ENCODE measurements at places on chromosomes 4 and X.

DNA sequence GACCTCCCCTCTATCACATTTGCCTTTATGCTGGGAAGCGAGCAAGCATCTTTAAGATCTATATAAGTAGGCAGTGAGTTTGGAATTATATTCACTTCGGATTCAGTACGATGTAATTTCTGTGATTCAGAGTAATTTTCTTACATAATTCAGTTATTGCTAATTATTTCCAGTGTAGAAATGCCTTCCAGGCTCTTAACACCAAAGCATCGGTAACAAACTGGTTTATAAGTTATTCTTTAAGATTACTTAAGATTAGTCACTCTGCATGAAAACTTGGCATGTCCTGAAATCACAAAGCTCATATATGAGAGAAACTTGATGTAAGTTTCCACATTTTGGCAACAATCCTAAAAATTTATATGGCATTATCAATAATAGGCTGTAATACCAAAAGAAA, 120.8 kb downstream of the ADAMTS3 start:
- no peak for DNase-seq

- DNase-seq: no peak
These were observed 6.3 kb upstream of the TAB3 start for GRCh38 chrX:30895370-30895769.

DNA sequence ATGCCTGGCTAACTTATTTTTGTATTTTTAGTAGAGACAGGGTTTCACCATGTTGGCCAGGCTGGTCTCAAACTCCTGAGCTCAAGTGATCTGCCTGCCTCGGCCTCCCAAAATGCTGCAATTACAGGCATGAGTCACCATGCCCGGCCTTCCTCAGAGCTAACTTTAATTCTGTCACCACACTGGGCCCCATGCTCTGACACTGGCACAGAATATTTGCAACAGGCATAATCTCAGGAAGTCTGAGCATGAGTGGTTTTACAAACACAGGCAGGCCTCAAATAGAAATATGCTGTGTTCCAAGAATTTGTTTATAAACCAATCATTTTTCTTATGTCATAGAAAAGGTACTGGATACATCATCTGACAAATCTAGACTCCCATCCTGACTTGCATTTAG, 32.7 kb upstream of the FAM9C start:
- DNase-seq: no peak

- no peak for DNase-seq
These were observed 5.0 kb downstream of the MSX1 start for GRCh38 chr4:4864443-4864939.

- DNase-seq: no peak
These were observed 85.3 kb downstream of the GATB start for GRCh38 chr4:151675411-151675971.
